Bone marrow (tissue), 2 donors: ENCODE measurements at places on chromosomes 2 and 18.

DNA sequence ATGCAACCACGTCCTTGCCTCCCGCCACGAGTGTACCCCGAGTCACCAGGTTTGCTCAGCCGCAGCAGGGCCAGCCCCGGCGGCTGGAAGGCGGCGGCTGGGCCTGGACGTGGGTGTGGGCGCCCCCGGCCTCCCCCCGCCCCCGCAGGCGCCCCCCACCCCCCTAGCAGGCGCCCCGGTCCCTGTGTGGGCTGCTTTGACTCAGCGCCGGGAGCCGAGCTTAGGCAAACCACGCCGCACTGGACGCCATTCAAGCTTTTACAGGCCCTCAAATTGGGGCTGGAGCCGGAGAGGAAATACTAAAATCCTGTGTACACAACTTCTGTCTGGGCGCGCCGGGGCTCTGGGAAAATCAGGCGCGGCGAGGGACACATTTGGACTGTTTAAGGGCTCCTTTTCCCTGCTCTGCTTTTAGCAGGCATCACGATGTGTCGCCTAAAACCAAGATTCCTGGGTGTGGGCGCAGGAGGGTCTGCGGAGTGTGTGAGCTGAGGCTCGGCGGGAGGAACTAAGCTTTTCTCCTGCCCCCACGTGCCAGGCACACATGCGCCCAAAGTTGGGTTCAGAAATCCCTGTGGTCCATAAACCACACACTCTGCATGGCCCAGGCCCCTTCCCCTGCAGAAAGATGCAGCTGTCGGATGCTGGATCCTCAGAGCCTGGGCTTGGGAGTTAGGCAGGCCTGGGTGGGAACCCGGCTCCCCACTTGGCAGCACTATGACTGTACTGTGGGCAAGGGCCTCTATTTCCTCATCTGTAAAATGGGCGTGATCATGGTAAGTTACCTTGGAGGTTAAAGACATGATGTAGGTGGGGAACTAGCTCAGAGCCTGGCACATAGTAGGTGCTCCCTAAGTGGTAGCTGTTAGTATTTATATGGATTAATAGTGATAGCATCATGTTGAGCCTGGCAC lies 57.6 kb downstream of the ATOH8 start:
- no peak for DNase-seq

DNA sequence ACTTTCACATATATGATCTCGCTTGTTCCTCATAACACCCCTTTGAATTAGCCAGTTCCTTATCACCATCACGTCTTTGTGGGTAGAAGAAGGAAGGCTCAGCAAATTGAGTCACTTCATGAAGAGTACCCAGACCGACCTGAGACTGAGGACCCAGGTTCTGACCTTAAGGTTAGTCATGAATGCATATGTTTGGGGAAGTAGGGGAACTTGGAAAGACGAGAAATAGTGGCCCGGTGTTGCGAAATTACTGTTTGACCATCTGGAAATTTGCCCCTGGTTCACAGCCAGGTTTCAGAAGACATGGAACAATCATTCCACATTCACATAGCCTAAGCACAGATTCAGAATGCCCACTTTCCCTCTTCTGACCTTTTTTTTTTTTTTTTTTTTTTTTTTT lies 59.8 kb downstream of the MEIS1 start:
- DNase-seq = peak; percentile 38

- no peak for DNase-seq
Measured at GRCh38 chr2:189709501-189710221, 35.2 kb downstream of the ANKAR start.

GRCh38 chr2:142734231-142734630 lies 143.2 kb upstream of the KYNU start:
- no peak for DNase-seq

GRCh38 chr2:60984720-60985119 lies 32.8 kb upstream of the PEX13 start:
- peak; percentile 66 for DNase-seq

GRCh38 chr2:128695646-128696220 lies 377.1 kb upstream of the HS6ST1 start:
- no peak for DNase-seq

GRCh38 chr18:63832470-63832869 lies 55.0 kb upstream of the SERPINB2 start:
- no peak for DNase-seq

DNA sequence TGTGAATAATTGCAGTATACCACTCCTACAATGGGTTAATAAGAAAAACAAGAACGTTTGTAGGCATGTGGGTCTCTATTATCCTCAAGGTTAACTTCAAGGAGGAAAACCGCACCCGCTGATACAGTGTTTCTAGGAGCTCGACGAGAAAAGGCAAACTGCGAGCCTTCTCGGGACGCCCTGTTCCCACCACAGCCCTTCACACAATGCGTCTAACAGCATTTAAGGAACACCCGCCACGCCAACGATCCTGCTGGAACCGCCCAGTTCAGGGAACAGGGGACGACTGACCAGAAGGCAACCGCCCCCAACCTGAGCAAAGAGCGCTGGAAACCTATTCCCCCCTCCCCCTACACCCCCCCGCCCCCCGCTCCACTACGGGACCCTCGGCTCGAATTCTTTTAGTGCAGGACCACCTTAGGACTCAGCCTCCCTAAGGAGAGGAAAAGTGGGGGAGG lies 710 bp upstream of the TMSB10 start:
- DNase-seq = no peak

DNA sequence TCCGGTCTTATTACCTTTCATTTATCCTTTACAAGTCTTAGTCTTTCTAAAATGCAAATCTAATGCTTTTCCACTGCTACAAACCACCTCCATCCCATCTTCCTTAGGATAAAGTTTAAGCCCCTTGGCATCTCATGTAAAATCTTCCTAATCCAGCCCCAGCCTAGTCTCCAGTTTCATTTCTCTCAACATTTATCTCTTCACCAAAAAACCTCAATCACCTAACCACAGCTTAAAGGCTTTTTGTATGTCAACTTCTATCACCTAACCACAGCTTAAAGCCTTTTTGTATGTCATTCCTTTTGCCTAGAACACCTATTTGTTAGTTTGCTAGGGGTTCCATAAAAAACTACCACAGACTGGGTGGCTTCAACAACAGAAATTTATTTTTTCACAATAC lies 4.2 kb downstream of the TRAK2 start:
- no peak for DNase-seq

- no peak for DNase-seq
Measured at GRCh38 chr2:100060875-100061274, 81.5 kb downstream of the AFF3 start.

GRCh38 chr2:120233292-120233691 lies 10.1 kb upstream of the TMEM185B start:
- no peak for DNase-seq

- DNase-seq = no peak
Measured at GRCh38 chr2:154776825-154777224, 78.3 kb downstream of the KCNJ3 start.

GRCh38 chr2:38262069-38262871 lies 114.8 kb downstream of the ATL2 start:
- no peak for DNase-seq

DNA sequence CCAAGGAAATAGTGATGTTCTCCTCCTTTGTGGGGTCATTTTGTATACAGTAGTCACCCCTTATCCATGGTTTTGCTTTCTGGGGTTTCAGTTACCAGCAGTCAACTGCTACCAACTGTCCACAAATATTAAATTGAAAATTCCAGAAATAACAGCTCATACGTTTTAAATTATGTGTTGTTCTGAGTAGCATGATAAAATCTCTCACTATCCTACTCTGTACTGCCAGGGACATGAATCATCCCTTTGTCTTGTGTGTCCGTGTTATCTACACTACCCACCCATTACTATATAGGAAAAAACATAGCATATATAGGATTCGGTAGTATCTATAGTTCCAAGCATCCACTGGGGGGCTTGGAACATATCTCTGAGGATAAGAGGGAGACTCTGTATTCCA lies 120.9 kb upstream of the DCC start:
- no peak for DNase-seq

- no peak for DNase-seq
Measured at GRCh38 chr2:80499095-80499494, 194.5 kb upstream of the LRRTM1 start.

GRCh38 chr18:74501386-74501785 lies 5.2 kb downstream of the CNDP2 start:
- no peak for DNase-seq

- no peak for DNase-seq
Measured at GRCh38 chr2:145379934-145380333, 860.0 kb upstream of the ZEB2 start.

DNA sequence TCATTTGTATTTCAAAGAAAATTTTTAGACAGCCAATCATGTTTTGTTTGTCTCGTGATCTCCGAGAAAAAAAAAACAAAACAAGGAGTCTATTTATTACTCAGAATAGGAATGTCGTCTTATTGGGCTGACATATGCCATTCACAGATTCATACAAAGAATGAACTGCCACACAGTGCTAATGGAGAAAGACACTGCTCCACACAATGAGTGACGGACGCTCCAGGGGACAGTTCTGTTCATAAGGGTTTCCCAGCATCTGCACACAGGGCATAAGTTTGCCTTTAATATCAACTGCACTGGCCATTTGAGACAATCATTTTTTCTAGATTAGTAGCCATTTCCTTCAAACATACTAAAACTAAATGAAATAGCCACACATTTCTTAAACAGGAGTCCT lies 3.4 kb downstream of the SERTAD2 start:
- DNase-seq = no peak

DNA sequence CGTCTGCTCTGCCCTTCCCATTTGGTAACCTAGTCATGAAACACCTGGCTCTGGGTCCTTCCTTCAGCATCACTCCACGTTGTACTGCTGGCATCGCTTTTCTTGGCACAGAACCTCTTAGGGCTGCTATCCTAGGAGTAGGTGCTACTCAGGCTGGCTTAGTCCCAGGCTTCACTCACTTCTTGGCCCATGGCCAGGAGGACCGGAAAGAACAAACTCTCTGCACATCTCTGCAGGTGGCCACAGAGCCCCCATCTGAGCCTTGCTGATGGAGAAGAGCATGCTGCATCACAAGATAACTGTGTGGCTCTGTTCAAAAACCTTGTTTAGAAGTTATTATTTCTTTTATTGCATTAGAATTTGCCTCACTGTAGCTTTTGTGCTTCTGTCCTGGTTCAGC lies 447.2 kb upstream of the TNP1 start:
- DNase-seq = no peak

GRCh38 chr2:78540255-78540654 lies 485.2 kb upstream of the REG3G start:
- no peak for DNase-seq

GRCh38 chr18:75691483-75691882 lies 264.0 kb upstream of the SMIM21 start:
- DNase-seq = no peak

GRCh38 chr2:70431716-70432347 lies 121.8 kb downstream of the TGFA start:
- no peak for DNase-seq

DNA sequence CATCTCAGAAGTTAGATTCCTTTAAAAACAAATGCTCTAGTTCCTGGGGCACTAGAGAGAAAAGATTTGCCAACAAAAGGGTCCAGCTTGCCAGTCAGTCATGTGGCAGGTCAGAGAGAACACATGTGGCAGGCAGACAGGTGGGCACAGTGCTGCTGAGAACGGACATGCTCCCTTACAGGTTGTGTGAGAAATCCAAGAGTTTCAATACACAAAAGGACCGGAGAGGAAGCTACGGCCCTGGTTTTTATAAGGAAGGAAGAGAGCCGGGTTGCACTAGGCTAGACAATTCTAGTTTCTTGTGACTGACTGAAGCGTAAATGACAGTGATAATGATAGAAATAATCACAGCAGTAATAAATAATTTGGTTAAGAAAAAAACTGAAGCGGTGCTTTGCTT lies 18.3 kb downstream of the CDC42EP3 start:
- no peak for DNase-seq

- DNase-seq = no peak
Measured at GRCh38 chr2:161414042-161415033, 1.8 kb upstream of the TBR1 start.

DNA sequence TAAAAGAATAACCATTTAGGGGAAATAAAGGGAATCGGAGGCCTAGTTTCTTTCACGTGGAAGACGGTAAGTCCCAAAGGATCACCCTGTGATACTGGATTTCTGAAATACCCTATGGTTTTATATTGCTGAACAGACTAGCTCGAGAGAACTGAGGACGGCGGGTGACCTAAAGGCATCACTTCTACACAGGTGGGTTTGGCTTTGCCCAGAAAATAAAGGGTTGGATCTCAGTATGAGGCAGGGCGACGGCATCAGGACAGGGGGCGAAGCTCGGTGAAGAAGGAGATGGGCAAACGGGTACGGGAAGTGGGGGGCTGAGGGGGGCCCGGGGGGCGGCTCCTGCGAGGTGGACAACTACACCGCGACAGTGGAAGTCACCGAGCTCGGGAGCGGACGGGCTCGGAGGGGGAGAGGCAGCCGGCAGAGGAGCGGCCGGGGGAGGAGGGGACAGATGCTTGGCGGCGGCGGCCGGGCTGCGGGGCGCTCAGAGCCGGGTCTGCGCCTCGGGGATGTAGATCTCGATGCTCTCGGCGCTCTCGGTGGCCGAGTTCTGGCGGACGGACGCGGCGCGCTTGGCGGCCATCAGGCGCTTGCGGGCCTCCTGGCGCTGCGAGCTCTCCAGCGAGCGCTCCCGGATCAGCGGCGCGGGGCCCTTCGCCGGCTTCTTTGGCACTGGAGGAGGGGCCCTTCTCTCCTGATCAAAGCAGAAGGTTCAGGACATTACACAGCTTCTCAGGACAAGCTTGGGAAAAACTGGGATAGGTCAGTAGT lies 48.9 kb downstream of the TGIF1 start:
- DNase-seq = no peak

- no peak for DNase-seq
Measured at GRCh38 chr2:148893906-148894305, 18.9 kb downstream of the KIF5C start.

DNA sequence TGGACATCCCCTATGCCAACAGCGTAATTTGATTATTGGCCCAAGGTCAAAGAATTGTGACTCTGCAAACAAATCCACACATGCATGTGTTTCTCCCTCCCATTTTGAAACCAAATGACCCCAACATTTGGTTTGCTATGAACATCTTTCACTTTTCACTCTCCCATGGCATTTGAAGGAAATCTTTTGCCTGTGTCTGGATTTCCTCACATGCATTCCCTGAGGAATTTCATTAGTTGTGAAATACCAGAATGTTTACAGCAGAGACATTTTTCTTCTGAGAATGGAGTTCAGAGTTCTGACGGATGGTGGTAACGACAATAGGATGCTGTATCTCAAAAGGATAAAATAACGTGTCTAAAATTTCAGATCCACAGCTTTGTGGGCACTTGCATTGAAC lies 60.3 kb upstream of the LMAN1 start:
- no peak for DNase-seq

GRCh38 chr2:30505500-30506180 lies 58.6 kb downstream of the LCLAT1 start:
- no peak for DNase-seq

GRCh38 chr2:75820693-75821092 lies 110.0 kb upstream of the GCFC2 start:
- DNase-seq = no peak

DNA sequence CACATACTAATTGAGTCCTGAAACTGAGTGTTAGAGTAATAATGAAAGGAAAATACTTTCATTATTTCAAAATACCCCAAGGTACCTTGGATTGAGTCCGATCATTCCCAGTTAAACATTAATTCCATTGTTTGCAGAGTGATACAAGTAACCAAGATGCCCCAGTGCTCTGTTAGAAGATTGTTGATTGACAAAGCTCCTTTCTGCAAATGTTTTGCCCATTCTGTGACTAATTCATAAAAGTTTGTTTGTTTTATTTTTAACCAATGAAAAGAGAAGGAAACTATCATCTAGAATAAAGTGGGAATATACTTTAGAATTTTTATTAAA lies 124.0 kb downstream of the GULP1 start:
- DNase-seq = no peak

GRCh38 chr18:394987-395362 lies 105.5 kb downstream of the COLEC12 start:
- no peak for DNase-seq

GRCh38 chr2:26412091-26412673 lies 10.5 kb downstream of the DRC1 start:
- DNase-seq = peak; percentile 81
